Activated T-helper 17 cell treated with anti-CD3 and anti-CD28 coated beads, Interleukin-2, amount 50 U/mL, for 72 hours (primary cell): ENCODE measurements at places on chromosomes 7 and 10.

- no peak for ATAC-seq
Observed at GRCh38 chr7:17743316-17743715, 197.0 kb downstream of the SNX13 start.

GRCh38 chr7:139479620-139480019, 3.9 kb downstream of the KLRG2 start:
- no peak for ATAC-seq

GRCh38 chr10:33134011-33134751, 176.2 kb upstream of the ITGB1 start:
- peak; percentile 76 for ATAC-seq

GRCh38 chr7:48087349-48087748, 1.7 kb upstream of the UPP1 start:
- peak; percentile 35 for ATAC-seq

GRCh38 chr10:15370856-15371701, at the start of gene FAM171A1:
Gene FAM171A1 (minus strand): TSS chr10:15371289. CDS start chr10:15371052, 237 bp downstream.
- peak; percentile 83 for ATAC-seq
